Right cardiac atrium (tissue), 5 donors: ENCODE measurements at places on chromosomes 6 and 20. TPM values are rescaled to one million over a fixed set of nuclear protein-coding genes. Genes with fewer than 3 reads are reported as not detected.
A peak's percentile ranks its signal among the peaks of the same experiment; 100 is the strongest.

DNA sequence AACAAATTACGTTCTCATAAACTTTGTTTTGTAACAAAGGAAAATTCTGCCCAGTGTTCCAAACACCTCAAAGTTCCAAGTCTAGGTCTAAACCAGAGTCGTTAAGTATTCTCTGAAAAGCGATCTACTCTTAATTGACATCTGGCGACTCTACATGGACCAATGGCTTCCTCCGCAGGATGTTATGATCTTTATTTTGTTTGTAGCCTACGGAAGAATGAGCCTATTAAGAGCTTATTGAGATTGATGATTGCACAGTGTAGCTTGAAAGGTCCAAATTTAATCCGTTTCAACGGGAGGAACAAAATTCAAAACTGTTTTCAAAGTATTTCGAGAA lies 61.1 kb downstream of the FAM217A start:
- no peak for DNase-seq

GRCh38 chr6:6749702-6750491 lies 161.4 kb downstream of the LY86 start:
- DNase-seq = peak; percentile 76

The CST5 gene
- not detected for total RNA-seq

The RNF182 gene
- total RNA-seq = 0.44 TPM

The PLEKHG1 gene
- 7.1 TPM for total RNA-seq

GRCh38 chr6:109783250-109783986 lies 92.3 kb downstream of the FIG4 start:
- DNase-seq = no peak

The LRFN2 gene
- not detected for total RNA-seq

GRCh38 chr20:46342010-46342378 lies 33.7 kb upstream of the CDH22 start:
- no peak for DNase-seq

GRCh38 chr6:30061858-30062458 lies 893 bp downstream of the POLR1H start:
- DNase-seq = no peak

DNA sequence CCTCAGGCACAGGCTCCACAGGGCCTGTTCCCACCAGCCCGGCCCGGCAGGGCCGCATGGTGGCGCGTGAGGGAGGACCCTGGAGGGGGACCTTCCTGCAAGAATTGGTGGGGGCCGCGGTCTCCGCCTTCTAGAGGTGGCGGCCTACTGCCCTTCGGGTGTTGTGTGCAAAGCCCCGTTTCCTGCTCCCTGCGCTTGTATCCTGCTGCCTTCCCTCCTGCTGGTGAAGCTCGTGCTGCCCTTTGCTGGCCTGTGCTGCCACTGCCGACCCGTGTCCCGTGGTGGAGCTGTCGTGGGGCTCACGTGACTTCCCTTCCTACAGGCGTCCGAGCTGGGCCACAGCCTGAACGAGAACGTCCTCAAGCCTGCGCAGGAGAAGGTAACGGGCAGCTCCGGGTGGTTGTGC lies 8.4 kb upstream of the COL20A1 start:
- peak; percentile 42 for DNase-seq

GRCh38 chr20:62217913-62218773 lies 1.9 kb downstream of the HRH3 start:
- no peak for DNase-seq

The TPX2 gene
- 0.79 TPM for total RNA-seq

The IL17F gene
- total RNA-seq = not detected

- DNase-seq = no peak
Observed at GRCh38 chr20:8963330-8963729, 105.6 kb upstream of the PLCB4 start.

GRCh38 chr6:170292407-170293158 lies 1.7 kb upstream of the DLL1 start:
- no peak for DNase-seq

- DNase-seq = no peak
Observed at GRCh38 chr6:154611241-154611640, 100.8 kb upstream of the CNKSR3 start.

The GSTA1 gene
- not detected for total RNA-seq

DNA sequence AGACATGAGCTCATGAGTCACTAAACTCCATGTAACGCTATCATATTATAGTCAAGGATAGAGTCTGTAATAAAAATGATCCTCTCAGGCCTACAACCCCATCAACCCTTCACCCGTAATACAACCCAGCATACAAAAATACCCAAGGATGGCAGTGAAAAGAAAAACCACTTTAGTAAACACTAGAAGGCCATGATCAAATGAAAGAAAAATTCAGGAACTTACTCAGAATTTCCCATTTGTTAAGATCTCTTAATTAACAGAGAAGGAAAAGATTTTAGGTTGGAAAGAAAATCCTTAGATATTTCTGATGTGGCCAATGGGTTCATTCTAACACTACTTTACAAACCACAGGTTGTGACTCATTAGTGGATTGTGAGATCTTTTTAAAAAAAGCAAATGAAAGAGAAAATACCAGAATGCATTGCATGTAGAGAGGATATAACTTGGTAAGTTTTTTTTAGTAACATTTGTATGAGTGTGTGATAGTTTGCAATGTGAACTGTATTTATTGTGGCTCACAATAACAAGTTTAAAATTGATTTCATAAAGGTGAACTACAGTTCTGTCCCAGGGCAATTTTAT lies 8.0 kb upstream of the UBE2J1 start:
- DNase-seq = no peak

- no peak for DNase-seq
Observed at GRCh38 chr6:32983493-32983848, 15.1 kb downstream of the BRD2 start.

The CASS4 gene
- total RNA-seq = 0.56 TPM

DNA sequence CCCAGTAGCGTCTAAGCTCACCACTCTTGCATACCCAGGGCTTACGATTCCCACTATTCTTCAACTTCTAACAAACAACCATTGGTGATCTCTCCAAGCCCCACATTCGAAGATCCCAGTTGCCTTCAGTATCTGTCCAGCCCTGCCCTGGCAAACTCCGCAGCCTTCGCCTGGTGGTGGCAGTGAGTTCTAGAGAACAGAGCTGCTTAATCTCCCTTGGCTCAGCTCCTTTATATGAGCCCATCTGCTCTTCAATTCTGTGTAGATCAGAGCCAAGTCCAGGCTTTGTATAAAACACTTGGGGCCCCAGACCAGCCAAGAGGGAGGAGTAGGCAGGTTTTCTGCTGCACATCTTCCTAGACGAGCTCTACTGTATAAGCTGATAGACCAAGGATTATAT lies 193.3 kb downstream of the PHACTR1 start:
- DNase-seq = no peak

The ETV7 gene
- 0.34 TPM for total RNA-seq

DNA sequence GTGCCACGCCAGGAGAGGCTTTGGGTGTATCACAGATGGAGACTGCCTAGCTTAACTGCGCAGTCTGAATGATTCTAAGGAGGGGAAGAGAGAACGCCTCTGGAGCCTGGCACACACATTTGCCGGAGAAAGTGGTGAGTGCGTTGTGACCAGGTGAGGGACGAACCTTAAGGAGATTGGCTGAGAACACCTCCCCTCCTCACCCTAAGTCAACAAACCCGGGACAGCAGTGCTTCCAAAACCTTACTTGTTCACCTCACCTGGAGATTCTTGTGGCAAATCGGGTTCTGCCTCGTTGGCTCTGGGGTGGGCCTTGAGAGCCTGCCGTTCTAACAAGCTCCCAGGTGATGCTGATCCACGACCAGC lies 9.4 kb downstream of the SYNJ2 start:
- no peak for DNase-seq

DNA sequence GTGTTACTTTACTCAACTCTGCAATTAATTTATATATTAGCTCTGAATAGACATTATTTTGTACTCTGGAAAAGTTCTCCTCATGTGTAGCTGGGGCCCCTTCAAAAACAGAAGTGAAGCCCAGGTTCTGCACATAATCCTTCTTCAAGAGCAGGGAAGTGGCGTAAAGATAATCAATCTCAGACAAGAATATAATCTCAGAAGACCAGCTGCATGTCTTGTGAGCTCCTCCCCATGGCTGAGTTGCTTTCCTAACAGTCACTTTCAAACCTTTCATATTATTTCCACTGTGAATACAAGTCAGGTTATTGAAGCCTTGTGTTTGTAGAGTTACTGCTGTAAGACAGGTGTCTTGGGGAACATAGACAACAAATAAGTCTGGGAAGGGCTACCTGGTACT lies 691.9 kb downstream of the RFPL4B start:
- DNase-seq = no peak

DNA sequence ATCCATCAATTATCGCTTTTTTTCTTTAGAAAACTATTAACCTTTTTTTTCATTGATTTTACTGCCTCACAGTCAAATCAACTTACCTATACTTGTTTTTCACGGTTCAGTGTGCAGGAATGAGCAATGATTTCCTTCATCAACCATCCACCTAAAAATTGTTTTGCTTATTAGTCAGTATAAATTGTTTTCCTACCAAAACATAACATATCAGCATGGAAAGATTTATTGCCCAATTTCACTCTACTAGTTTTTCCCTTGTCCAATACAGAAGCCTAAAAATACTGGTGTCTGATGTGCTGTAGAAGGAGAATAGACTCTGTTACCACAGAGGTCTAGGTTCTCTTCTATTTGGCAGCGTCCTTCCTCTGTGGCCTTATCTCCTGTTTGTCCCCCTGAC lies 558.2 kb upstream of the CITED2 start:
- no peak for DNase-seq
